Hematopoietic multipotent progenitor cell treated with erythropoietin and hydrocortisone succinate and interleukin-3 and kit ligand, for 17 days (in vitro differentiated cells): ENCODE measurements at places on chromosomes 16 and 17.

DNA sequence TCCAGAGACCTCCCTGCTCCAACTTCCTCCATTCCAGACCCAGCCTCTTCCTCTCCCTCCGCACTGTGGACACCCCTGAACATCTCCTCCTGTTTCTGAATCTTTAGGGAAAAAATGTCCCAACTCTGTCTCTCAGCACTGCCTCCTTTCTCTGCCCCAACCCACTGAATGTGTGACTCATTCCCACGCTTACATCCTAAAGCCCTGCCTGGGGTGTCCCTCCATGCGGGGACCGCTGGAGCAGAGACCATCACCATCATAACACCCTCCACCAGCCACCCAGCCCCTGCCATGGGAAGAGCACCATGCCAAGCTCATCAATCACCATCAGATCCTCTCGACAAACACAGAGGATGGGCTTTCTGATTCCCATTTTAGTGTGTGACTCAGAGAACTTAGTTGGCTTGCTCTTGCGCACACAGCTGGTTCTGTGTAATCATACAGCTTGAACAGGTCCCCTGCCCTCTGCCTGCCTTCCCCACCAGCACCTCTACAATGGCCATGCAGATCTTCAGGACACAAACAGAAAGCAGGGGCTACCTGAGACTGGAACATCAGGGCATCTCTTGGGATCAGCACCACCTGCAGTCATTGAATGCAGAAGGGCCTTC is 10.7 kb downstream of the RPRML start:
- no peak for DNase-seq

DNA sequence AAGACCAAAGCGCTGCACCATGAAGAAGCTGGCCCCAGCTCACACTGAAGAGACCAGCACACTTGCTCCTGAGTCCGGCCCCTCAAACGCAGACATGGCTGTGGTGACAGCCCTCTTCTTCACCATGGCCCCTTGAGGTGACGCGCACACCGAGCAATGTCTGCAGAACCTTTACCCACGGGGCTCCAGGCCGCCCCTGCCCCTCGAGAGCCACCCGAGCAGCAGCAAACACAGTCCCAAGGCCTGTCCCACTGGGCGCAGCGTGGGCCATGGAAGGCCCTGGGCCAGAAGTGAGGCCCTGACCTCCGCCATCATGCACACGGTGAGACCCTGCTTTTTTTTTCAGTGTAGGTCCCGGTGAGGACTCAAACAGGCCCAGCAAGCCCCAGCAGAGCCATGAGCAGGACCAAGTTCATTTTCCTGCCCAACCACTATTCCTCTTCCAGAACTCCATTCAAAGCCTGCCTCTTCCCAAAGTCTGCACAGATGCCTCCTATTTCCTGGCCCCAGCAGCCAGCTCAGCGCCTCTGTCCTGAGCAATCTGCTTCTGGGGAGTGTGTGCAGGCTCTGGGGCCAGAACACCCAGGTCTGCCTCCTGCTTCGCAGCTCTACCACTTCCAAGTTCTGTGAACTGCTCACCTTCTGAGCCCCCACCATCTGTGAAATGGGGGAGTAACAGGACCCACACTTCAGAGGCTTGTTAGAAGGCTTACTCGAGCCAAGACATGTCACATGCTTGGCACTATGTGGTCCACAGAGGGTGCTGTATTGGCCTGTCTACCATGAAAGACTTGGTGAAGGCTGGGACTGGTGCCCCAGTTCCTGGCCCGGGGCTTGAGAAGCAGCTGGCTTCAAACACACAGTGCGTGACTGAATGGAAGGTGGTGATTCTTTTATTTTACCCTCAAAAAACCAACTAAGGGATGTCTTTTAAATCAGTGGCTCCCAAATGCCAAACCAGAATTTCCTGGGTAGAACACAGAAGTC is 35.7 kb upstream of the GSG1L start:
- DNase-seq = no peak

DNA sequence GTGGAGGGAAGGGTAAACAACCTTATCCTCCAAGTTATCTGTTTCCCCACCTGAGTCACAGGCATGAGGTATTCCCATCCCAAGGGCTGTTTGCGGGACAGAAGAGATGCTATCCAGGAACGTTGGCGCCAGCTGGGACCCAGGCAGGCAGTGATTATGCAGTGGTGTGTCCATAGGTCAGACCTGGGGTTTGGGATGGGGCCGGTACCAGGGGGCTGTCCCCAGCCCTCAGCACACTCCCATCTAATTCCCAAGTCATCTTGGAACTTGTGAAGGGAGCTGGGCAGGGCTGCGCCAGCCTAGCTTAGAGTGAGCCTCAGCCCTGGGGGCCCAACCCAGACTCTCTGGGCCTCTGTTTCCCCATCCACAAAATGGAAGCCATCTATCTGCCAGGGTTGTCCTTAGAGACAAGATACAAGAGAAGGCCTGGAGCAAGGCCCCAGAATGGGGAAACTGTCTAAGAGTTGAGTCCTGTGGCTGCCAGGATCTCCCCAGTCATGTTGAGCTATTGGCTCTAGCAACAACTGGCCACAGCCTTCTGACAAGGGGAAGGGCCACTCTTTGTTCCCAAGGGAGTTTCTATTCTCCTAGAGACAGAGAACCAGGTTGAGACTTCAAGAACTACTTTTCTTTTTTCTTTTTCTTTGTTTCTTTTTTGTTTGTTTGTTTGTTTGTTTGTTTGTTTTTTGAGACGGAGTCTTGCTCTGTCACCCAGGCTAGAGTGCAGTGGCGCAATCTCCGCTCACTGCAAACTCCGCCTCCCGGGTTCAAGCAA is 9.8 kb upstream of the JUP start:
- DNase-seq = no peak

- DNase-seq = no peak
Observed at GRCh38 chr17:78818932-78819331, 21.7 kb downstream of the USP36 start.

GRCh38 chr17:37643869-37644268 is 623 bp upstream of the DDX52 start:
- DNase-seq = no peak

- DNase-seq = no peak
Observed at GRCh38 chr17:55116440-55116914, 147.9 kb downstream of the STXBP4 start.

- DNase-seq = peak; percentile 39
Observed at GRCh38 chr17:19004421-19005136, at the start of gene FAM83G. TSS of gene FAM83G (minus strand) at chr17:19004764. CDS start at chr17:19004041, 723 bp downstream.

DNA sequence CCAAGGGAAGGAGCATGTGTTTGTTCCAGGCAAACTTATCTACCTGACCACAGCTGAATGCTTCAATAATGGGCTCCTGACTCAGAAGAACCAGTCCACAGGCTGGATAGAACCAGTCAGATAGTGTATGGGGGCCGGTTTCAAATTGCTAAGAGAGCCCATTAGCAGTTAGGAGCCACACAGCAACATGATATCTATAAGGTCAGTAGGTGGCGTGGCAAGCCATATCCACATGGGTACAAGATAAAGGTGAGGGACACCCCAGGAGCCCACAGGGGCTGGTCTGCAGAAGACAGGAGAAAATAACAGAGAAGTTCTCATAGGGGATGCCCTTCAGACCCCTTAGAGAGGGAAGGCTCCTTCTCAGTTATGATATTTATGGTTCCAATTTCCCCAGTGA is 31.6 kb upstream of the CDRT15 start:
- no peak for DNase-seq
